Stimulated activated CD4-positive, alpha-beta T cell treated with anti-CD3 and anti-CD28 coated beads, Interleukin-12 subunit alpha, Interleukin-12 subunit beta, amount 100 ng/mL, for 24 hours (primary cell): ENCODE measurements at places on chromosomes 5 and 9.

DNA sequence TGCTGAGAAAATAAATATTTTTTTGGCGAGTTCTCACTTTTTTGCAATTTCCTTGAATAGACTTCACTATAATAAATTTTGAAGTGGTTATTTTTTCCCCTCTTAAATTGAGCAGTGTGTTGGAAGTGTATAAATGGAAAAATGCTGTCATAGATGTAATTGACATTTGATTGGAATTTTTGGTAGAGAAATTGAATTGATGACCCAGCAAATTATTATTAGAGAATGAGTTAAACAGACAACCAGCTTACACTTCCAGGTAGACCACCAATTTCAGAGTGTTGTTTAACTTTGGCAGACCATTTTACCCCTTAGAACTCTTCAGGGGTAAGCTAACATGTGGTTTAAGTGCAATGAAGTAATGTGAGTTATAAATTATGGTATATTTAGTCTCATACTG is 1.9 kb downstream of the FAF2 start:
- no peak for DNase-seq

DNA sequence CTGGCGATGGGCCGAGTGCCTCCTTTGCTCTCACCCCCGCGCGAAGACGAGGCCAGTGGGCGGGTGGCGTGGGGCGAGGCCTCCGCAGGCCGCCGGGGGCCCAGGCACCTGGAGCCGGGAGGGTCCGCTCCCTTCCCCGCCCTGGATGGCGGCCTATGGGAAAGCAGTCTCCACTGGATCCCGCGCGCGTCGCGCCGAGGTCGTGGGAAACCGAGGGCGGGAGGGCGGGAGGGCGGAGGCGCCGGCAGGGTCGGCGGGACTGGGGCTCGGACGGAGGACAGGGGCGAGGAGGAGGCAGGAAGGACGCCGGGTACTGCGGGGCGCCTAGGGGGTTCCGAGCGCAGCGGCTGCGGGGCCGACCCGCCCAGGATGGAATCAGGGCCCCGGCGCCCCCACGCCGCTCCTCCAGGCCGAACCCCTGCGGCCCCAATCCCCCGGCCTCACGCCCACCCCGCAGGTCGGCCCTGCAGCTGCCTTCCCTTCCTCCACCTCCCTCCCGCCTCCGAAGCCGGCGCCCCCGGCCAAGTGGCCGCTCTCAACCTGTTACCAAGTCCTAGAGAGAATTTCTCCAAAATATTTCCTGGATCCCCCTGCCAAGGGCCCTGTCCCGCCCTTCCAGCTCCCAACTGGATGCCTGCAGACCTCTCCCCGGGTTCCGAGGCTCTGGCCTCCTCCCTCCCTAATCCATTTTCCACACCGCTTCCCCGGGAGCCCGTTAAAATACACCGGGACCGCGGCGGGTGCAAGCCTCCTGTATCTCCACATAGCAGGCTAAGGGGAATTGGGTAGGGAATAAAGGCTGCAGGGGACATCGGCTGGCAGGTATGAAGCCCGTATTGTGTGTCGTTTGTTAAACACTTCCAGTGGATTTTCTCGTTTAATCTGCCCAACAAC is 146.3 kb downstream of the ERCC6L2 start:
- no peak for DNase-seq

GRCh38 chr5:72465601-72466563 is 41.3 kb downstream of the ZNF366 start:
- DNase-seq, result no peak

- DNase-seq, result no peak
These were observed 250.5 kb upstream of the PDE4D start for GRCh38 chr5:60143942-60144549.

- no peak for DNase-seq
These were observed 39.4 kb downstream of the NNT start for GRCh38 chr5:43642428-43642827.

- no peak for DNase-seq
These were observed 287.8 kb upstream of the TMEM161B start for GRCh38 chr5:88556406-88556805.
